Stimulated activated CD4-positive, alpha-beta T cell treated with anti-CD3 and anti-CD28 coated beads, Interleukin-12 subunit alpha, Interleukin-12 subunit beta, amount 100 ng/mL, for 4 hours (primary cell): ENCODE measurements at places on chromosomes 12 and 14.

DNA sequence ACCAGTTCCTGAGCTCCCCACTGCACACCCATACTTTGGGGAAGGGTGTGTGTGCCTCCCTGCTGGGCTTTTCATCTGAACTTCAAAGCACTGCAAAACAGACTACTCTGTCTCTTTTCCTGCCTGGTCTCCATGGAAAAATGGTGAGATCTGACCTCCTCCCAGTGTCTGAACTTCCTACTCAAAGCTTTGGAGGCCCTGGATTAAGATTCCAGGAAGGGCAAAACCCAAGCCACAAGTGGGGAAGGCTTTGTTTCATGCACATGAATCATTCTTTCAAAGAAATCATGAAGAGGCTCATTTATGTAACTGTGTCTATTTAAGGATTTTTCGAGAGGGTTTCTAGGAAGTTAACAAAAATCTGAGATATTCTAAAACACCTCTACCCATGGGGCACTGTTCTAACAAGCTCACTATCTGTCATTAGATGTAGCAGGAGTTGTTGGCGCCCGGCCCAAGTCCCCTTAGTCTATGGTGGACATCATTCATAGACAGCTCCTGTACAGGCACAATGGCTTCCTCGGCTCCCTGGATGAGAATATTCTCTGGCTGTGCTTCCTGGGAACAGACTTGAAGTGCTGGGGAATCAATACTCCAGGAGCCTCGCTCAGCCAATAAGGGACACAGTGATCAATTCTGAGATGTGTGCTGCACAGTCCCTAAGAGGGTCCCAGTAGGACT, 224.0 kb downstream of the KTN1 start:
- DNase-seq, result no peak

GRCh38 chr14:95943699-95944098, 67.1 kb downstream of the TUNAR start:
- DNase-seq, result no peak

DNA sequence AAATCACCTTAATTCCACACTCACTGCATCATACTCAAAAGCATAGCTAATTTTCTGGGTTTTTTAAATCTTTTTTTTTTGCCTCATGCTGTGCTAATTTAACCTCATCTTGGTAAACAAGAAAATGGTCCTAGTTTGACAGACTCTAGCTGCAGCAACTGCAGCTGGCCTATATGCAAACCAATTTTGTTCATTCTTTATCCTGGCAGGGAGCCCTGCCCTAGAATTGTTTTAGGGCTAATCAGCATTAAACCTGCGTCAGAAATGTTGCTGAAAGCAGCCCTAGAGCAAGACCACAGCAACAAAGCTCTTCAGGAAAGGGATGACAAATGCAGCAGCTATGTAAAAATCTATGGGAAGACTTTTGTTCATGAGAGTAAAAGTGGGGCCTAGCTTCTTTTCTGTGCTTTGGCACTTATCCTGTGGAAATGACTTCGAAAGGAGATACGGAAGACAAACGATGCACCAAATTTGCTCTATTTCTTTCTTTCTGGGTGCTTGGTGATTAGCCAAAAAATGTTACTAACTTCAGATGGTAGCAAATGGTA, 72.2 kb downstream of the DENND5B start:
- DNase-seq, result no peak

- DNase-seq, result no peak
Observed at GRCh38 chr12:8817856-8818255, 4.6 kb upstream of the A2ML1 start.

DNA sequence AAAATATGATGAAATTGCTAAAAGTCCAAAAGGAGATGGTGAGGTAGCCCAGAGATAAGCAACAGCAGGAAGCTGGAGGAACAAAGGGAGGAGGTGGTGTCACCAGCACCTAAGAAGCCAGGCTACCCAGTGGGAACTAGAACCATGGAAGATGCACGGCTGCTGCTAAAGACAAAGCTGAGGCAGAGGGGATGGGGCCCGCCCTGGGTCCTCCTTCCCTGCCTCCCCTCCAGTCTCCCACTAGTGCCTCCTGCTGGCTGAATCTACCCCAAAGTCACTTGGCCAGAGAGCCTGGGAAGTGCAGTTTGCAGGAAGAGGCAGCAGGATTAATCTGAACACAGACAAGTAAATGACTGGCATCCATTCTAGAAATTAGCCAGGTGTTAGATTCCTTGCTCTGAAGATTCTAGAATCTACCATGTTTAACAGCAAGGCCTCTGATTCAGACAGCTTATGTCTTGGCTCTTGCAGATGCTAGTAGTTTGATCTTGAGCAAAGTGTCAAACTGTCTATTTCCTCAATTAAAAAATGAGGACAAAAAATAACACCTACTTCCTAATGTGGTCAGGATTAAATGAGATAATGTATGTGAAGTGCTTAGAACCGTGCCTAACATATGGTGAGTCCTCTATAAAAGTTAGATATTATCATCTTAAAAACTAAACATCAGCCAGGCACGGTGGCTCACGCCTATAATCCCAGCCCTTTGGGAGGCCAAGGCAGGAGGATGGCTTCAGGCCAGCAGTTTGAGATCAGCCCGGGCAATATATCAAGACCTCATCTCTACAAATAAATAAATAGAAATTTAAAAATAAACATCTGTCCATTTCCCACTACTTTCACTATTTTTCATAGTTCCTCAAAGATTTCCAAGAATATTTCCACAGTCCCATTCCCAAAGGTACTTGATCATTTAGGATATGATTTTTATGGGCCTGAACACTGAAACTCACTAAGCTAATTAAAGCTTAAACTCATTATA, 5.8 kb upstream of the LRP10 start:
- DNase-seq, result no peak

DNA sequence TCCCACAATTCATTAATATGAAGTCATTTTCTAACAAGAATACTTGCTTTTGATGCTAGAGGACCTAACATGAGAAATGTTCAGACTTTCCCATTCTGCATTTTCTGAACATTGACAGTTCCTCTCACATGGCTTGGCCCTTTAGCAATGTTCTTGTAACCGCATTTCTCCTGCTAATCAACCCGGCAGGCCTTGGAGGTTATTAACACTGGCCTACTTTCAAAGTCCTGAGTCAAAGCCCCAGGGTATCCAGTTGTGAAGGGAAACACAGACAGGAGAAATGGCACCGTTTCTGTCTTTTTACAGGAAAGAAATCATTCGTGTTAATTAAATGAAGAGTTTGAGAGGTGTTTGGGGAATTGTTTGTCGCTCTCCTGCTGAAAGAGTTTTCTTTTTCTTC, 446.5 kb upstream of the MIS18BP1 start:
- DNase-seq, result no peak

GRCh38 chr12:76866726-76867125, 12.1 kb downstream of the CSRP2 start:
- DNase-seq, result no peak

DNA sequence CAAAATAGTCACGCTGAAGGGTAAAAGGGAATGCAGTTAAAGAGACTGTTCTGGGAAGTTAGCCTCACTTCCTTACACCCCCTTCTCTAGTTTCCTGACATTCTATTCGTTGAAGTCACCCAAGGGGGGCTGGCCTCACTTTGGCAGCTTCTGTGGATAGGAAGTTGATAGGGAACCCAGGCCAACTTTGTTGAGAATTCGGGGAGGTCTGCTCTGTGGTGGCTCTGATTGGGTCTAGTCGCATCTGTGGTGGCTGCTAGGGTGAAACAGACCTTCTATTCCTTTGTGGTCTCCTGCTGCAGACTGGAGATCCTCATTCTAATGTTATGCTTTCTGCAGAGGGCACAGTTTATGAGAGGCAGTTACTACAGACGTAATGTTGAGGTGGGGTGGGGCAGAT, 28.8 kb upstream of the GZMB start:
- DNase-seq, result no peak

GRCh38 chr14:39157491-39157890, 12.6 kb downstream of the TRAPPC6B start:
- no peak for DNase-seq

GRCh38 chr12:108964371-108965352, 56.2 kb downstream of the SVOP start:
- no peak for DNase-seq

DNA sequence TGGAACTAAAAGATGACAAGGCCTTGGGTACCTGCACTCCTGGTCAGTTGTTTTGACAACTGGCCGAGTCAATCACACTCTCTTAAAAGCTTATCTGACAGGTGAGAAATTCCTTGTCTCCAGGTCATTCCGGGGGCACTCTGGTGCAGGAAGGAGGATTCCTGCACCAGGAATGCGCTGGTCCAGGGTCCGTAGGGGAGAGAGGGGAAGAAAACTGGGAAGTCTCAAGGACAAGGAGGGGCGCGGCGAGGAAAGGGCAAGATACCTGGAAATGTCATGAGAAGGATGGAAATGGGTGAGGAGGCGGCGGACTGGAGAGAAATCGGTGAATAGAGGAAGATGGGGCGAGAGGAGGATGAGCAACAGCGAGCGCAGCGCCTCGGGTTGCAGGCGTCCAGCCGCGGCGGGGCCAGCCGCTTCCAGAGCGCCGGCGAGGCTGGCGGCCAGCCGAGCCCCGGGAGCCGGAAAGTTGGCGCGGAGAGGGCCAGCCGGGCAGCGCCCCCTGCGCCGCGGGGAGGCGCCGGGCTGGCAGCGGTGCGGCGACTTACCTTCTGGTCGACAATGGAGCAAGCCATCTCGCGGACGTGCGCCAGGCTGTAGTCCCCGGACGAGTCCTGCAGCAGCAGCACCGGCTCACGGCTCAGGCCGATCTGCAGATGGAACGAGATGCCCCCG, 809 bp downstream of the PRKD1 start:
- no peak for DNase-seq

DNA sequence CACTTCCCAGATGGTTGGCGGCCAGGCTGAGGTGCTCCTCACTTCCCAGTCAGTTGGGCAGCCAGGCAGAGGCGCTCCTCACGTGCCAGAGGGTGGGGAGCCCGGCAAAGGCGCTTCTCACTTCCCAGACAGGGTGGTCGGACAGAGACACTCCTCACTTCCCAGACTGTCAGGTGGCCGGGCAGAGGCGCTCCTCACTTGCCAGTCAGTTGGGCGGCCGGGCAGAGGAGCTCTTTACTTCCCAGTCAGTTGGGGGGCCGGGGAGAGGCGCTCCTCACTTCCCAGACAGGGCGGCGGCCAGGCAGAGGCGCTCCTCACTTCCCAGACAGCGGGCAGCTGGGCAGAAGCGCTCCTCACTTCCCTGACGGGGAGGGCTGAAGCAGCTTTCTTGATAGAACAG, 143.0 kb upstream of the ARID2 start:
- no peak for DNase-seq

GRCh38 chr12:60475825-60476224, 880.0 kb downstream of the SLC16A7 start:
- no peak for DNase-seq

DNA sequence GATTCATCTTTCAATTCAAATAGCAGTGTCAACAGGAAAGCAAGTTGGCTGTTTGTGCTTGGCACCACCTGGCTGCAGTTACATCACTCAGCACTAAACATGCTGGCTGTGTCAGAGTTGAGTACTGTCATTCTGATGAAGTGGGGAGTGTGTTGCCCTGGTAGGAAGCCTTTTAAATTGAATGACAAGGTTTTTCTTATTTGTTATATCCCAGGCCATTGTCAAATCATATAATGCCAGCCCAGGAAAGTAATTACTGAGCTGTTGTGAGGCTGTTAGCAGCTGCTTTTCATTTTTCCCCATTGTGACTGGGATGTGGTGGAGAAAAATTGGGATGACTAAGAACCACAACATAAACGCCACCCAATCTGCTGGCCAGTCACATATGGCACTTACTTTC, 106.5 kb upstream of the PRKD1 start:
- DNase-seq, result no peak

GRCh38 chr12:106136263-106136662, 2.5 kb downstream of the NUAK1 start:
- peak; percentile 77 for DNase-seq

- no peak for DNase-seq
Observed at GRCh38 chr12:125996443-125996842, 931.2 kb downstream of the AACS start.

- no peak for DNase-seq
Observed at GRCh38 chr14:52315355-52315718, 1.2 kb downstream of the PTGER2 start.

DNA sequence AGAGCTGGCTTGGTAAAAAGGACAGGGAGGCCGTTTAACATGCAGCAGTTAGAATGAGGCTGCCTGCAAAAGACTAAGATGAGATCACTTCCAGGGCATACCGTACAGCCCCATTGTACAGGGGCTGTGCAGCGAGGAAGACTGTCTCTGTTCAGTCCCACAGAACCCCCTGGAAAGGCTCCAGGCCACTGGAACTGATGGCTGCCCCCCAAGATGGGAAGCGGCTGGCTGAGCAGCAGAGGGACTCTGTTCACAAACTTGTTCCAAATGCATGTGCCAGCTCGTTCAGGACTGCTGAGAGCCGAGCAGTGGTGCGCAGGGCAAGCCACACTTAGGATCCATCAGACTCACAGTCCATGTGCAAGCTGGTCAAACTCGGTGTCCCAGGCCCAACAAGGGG, 82.9 kb downstream of the CHGA start:
- no peak for DNase-seq

DNA sequence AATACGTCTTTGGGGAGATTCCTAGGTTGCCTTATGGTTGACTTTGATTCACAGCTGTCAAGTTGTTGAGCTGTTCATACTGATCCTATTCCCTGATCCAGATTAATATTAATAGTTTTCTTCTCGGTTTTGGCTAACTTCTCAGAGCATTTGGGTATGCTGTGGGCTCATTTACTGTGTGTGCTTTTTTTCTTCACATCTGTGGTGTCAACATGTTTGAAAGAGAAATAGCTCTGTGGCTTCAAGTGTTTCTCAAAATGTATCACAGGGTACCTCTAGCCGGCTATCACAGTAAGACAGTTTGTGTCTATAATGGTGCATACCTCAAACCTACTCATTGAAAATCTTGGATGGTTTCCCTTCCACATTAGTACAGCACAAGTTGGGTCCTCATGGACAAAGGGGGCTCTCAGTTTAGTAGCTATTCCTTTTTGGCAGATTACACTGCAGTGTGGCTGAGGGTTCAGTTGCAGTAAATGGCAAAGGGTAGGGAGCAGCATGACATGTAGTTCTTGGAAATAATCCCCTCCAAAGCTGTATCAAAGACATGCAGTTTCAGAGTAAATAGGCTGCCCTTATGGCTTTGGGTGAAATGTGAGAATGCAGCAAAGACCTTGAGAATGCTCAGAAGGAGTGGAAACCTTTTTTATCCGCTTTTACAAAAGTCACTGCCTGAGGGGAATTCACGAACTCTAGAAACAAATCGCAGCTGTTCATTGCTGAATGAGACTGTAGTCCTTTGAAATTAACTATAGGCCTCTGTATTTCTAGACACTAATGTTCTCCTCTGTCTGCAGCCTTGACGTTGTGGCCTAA, 102.4 kb upstream of the ATF1 start:
- DNase-seq, result no peak

DNA sequence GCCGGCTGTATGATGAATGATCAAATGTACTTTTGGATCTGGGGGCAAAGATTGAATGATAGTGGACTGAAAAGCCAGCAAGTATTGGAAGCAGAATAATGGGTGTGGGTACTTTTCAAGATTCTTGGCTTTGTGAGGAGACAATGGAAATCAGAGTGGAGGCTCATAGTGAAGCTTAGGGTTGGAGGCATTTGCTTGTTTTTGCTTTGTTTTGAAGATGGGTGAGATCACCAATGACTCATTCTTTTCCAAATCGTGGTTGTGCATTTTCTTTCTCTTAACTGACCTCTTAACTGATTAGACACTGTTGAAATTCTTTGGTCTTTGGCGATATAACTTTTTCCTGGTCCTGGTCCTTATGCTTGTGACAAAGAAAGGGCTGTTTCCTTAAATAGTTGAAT, 54.4 kb downstream of the PELI2 start:
- no peak for DNase-seq
